ENCODE measurements at places on chromosomes 2 and 18. TPM values are rescaled to one million over a fixed set of nuclear protein-coding genes. Genes with fewer than 3 reads are reported as not detected.

Gene MYOM1
- total RNA-seq, result 26.3 TPM

Gene EGR4
- total RNA-seq, result not detected

Gene THUMPD2
- 14.8 TPM for total RNA-seq

Gene SERPINB13
- total RNA-seq, result not detected

Gene DSG4
- not detected for total RNA-seq

Gene SCYGR5
- not detected for total RNA-seq

Gene CD8B2
- total RNA-seq, result 0.09 TPM

Gene SERPINB4
- total RNA-seq, result not detected

Gene KCNJ3
- 5.1 TPM for total RNA-seq

Gene PLGLB2
- 2.5 TPM for total RNA-seq

Gene EFEMP1
- total RNA-seq, result 793 TPM

Gene UGT1A8
- total RNA-seq, result not detected

Gene NDC80
- total RNA-seq, result 2.4 TPM
